ENCODE measurements at places on chromosomes 13 and 19. TPM values are rescaled to one million over a fixed set of nuclear protein-coding genes. Genes with fewer than 3 reads are reported as not detected.

Gene SYNE4
- total RNA-seq = 36.6 TPM

Gene DZIP1
- not detected for total RNA-seq

Gene SLITRK6
- 3.4 TPM for total RNA-seq

Gene DYRK1B
- 39.5 TPM for total RNA-seq

Gene ZNF835
- not detected for total RNA-seq

Gene NTN5
- 2.9 TPM for total RNA-seq

Gene C19orf18
- not detected for total RNA-seq

Gene ZNF491
- not detected for total RNA-seq

Gene NLRP4
- total RNA-seq = 1.7 TPM

Gene MAN2B1
- total RNA-seq = 41.5 TPM

Gene SIGLECL1
- total RNA-seq = not detected

Gene THSD1
- total RNA-seq = 0.33 TPM

Gene ZNF585A
- total RNA-seq = 13.8 TPM

Gene ZNF561
- 28.9 TPM for total RNA-seq

Gene GRIN3B
- 0.11 TPM for total RNA-seq

Gene GTF3A
- total RNA-seq = 105 TPM

Gene PLPPR3
- total RNA-seq = 0.81 TPM

Gene CPB2
- not detected for total RNA-seq

Gene RETN
- not detected for total RNA-seq

Gene C1QTNF9B
- not detected for total RNA-seq

Gene RDH8
- total RNA-seq = not detected

Gene ZAR1L
- 0.37 TPM for total RNA-seq

Measured in PC-9 (cell line).